Amniotic stem cell (primary cell): ENCODE measurements at places on chromosomes 3 and 15.

GRCh38 chr3:105174017-105174615 is 192.6 kb upstream of the ALCAM start:
- no peak for DNase-seq

GRCh38 chr15:101044625-101045235 is 125.6 kb downstream of the LRRK1 start:
- DNase-seq, result no peak

DNA sequence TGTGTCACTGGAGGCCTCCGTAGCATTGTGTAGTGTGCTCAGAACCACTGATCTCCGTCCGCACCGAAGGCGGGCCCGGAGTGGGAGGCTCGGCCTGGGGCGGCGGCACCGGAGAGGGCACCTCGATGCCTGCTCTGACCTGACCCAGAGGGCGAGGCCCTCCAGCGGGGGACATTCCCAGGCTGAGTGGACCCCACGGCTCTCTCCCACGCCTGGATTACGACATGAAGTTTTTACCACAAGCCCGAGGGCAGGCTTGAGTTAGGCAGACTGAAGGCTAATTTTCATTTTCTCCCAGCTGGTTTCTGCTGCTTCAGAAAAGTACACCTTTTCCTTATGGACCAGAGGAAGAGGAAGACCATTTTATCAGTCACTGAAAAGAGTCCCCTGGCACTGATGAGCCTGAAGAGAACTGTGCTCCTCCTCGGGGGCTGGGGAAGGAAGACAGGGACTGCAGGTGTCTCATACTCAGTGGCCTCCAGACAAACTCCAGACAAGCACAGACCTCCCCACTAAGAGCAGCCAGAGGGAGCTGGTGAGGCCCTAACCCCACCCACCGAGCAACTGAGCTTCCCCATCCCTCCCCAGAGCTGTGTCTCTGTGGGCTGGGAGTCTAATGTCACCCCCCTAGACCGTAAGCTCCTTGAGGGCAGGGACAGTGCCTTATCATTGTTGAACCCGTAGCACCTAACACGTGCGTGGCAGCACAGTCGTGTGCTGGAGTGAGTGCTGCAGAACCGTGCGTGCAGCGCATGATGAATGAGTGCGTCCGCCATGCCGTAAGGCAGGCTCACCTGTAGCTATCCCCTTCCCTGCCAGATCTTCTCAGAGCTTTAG is 74.5 kb upstream of the BLM start:
- DNase-seq, result no peak

DNA sequence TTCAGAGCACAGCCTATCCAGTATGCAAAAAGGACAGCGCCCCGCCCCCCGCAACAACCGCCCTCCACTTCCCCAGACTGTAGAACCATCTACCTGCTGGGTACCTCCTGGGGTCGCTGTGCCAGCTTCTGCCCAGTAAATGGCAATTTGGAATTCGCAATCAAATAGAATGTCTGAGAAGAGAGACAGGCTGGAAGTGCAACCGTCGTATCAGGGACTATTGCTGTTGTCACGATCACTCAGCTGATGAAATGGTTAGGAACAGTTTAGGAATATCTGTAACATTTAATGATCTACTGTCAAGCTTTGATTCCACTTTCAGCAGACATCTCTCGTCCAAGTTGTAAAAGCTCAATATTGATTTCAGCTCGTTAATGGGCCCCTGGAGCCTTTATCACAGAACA is 13.3 kb upstream of the PARL start:
- DNase-seq, result no peak

DNA sequence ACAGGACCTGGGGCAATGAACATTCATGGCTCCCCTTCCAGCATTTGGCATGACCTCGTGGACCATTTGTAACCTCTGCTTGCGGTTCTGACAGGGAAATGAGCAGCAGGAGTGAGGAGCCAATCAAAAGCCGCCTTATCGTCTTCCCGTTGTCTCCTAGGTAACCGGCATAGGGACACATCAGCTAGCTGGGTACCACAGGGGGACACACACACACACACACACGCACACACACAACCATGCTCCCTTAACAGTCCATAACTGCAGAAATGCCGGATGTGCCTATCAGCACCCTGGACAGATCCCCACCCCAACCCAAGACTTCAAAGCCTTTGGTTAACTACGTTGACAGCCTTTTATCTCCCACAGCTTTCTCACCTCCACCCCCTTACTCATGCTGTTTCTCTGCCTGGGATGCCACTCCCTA is 53.4 kb upstream of the CCDC174 start:
- no peak for DNase-seq

- no peak for DNase-seq
These were observed 119.0 kb upstream of the LPP start for GRCh38 chr3:188034989-188035388.

DNA sequence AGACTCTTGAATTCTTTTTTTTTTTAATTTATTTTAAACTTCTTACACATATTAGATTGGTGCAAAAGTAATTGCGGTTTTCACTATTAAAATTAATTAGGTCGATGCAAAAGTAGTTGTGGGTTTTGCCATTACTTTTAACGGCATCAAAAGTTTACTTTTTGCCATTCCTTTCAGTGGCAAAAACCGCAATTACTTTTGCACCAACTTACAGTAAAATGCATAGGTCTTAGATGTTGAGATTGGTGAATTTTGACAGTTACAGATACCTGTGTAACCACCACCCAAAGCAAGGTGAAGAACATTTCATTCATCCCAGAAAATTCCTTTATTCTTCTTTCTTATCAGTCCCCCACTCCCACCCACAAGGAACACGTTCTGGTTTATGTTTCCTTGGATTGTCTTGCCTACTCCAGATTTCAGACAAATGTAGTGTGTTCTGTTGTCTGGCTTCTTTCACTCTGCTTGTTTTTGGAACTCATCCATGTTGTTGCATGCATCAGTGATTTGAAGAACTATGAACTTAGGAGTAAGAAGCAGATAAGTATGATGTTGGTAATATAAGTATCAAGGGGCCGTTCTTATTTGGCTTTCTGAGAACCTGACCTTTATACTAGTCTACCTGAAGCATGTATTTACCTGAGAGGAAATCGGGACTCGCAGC is 198.4 kb upstream of the UBE2E1 start:
- no peak for DNase-seq

GRCh38 chr3:184724699-184725098 is 12.8 kb upstream of the MAGEF1 start:
- no peak for DNase-seq

DNA sequence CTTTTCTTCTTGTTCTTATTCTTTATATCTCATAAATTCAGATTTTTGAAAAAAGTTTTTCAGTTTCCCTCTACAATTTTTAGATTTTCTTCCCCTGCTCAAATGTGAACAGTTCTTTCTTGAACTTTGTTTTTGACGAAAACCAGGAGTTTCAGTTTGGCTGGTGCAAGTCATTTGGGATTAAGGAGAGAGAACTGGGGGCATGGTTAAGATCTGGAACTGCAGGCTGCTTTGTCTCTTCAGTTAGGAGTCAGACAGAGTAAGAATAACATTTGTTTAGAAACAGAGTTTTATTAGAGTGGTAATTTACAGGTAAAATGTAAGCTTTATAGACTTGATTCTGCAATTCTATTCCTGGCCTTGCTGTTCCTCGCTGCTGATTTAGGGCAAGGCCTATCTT is 310.5 kb upstream of the C2CD4B start:
- no peak for DNase-seq

DNA sequence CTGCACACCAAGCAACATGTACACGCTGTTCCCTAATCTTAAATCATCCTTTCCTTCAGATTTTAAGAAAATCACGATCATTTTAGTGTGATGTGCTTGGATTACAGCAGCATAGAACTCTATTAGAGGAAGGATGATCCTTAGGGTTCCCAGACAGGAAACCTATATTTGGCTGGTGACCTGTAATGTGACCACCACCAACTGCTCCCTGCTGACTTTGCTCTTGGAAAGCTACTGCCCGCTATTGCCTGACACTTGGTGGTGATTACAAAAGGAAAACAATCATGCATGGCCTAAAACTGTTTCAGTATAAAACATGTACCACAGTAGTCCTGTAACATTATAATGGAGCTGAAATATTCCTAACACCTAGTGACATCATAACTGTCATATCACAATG is 27.2 kb upstream of the LMOD3 start:
- no peak for DNase-seq

DNA sequence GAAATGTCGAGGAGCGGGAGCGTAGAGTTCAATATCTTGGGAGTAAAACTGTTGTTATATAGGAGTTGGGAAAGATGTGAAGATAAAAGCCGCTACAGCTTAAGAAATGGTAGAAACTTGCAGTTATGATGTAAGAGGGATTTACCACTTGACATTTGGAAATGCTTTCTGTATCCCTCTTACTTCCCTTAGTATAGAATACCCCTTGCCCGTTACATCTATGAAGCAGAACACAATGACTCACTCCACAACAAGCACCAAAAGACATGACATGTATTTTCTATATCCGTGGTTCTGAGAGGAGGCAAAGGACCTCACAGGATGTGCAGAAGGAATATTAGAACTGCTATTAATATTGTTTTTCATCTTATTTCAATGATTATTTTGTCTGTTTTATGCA is 254.2 kb upstream of the NR2F2 start:
- DNase-seq, result no peak

GRCh38 chr3:43177085-43177484 is 71.2 kb upstream of the POMGNT2 start:
- DNase-seq, result no peak

- no peak for DNase-seq
These were observed 30.7 kb downstream of the KATNBL1 start for GRCh38 chr15:34179234-34179633.

- DNase-seq, result no peak
These were observed 91.4 kb upstream of the POU1F1 start for GRCh38 chr3:87367736-87368135.

DNA sequence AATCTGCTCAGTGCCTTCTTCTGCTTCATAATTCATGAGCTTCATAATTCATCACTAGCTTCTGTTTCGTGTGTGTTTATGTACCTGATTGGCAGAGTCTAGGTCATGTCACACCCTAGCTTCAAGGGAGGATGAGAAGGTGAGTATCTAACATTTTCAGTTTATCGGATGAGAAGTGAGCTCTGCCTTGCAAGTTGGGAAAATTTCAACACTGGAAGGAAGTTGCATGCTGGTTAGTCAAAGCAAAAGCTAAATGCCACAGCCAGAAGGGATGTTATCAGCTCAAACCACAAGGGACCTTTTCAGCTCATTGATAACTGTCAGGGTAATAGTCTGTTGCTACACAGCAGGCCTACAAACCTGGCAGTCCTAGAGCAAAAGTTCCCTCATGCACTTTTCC is 7.3 kb upstream of the TNFSF10 start:
- no peak for DNase-seq

DNA sequence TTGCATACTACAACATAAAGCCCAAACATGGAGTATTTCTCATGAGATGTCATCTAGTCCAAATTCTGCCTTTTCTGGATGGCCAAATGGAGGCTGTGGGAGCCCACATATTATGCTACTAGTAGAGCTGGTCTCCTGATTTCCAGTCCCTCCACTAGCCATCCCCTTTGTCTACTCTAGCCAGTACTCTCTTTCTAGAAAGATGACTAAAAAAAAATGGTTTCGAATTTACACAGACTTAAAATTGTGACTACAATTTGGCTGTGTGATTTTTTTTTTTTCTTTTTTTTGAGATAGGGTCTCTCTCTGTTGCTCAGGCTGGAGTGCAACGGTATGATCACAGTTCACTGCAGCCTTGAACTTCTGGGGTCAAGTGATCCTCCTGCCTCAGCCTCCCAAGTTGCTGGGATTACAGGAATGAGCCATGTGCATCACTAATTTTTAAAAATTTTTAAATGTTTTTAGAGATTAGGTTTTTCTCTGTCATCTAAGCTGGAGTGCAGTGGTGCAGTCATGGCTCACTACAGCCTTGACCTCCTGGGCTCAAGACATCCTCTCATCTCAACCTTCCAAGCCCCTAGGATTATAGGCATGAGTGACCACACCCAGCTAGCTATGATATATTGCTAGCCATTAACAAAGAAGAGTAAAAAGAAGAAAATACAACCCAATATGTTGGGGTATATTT is 273.9 kb downstream of the ADAMTSL3 start:
- no peak for DNase-seq

DNA sequence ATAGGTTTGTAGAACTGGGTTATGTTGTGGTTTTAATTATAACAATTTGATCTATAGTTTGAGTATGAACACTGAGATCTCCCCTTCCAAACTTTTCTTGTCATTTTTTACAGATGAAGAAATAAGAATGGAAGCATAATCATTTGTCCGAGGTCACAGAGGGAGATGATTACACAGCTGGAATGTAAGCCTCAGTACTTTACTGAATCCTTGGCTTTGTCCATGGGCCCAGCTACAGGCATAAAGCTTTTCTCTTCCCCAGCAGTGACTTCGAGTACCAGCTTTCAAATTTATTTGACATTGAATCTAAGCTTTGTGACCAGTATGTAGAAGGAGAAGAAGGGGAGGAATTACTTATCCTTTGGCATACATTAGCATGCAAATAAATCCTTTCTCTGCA is 80.9 kb upstream of the DCBLD2 start:
- DNase-seq, result no peak

DNA sequence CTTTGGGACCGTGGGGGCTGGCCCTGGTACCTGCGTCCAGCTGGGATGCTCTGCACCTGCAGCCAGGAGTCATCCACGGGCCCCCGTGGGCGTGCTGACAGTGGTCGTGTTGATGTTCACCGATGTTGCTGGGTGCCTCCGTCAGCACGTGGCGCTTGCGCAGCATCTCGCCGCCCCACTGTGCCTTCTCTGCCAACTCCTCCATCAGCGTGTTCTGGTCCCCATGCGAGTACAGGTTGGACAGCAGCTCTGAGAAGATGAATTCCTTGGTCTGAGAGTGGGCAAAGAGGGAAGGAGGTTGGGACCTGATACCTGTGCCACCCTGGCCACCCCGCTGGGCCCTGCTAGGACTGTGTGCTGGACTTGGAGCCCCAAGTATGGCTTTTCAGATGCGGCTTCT is 61.4 kb downstream of the ADAMTS7 start:
- no peak for DNase-seq

- DNase-seq, result no peak
These were observed 40.5 kb downstream of the SV2B start for GRCh38 chr15:91140601-91141000.

GRCh38 chr3:45120359-45121158 is 25.6 kb downstream of the CDCP1 start:
- no peak for DNase-seq

- no peak for DNase-seq
These were observed 572.1 kb downstream of the FGF12 start for GRCh38 chr3:192155194-192155593.

- DNase-seq, result no peak
These were observed 277.4 kb downstream of the ERC2 start for GRCh38 chr3:56190771-56191305.

- DNase-seq, result no peak
These were observed 43.4 kb downstream of the FBXO22 start for GRCh38 chr15:75947092-75947491.
